ENCODE measurements at places on chromosomes 7 and 10.

GRCh38 chr10:21724687-21725367 lies 190.8 kb downstream of the MLLT10 start:
- DNase-seq, result peak; percentile 98

DNA sequence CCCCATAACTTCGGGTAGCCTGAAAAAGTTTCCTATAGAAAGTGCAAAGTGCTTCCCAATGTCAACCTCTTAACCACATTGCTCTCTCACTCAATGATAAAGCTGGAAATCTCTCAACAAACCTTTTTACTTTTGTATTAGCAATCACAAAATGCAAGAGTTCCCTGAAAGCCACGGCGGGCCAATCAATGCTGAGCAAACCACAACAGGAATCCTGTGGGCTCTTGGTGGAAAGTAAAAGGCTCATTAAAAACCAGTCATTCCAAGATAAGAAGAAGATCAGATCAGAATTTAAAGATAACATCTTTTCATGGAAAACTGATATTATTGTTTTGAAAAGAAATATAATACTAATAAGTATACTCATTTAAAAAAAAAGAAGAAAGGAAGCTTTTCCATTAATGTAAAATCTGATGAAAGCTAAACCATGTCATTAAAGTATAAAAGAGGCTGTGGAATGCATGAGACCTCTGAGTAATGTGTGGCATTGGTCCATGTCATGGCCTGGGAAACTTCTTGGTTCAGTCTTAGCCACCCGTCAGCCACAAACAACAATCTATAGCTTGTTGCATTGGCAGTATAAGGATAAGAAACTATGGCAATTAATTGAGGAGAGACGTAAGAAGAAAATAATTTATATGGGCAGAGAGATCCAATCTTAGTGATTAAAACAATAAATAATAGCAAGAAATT lies 1066.1 kb upstream of the SORCS1 start:
- no peak for DNase-seq

GRCh38 chr7:130396109-130396508 lies 15.8 kb downstream of the CPA1 start:
- DNase-seq, result no peak

- no peak for DNase-seq
Measured at GRCh38 chr10:67114945-67115344, 189.1 kb downstream of the LRRTM3 start.

GRCh38 chr10:22491931-22492615 lies 146.8 kb downstream of the SPAG6 start:
- DNase-seq, result no peak

- peak; percentile 46 for DNase-seq
Measured at GRCh38 chr7:101077303-101078086, 7.8 kb upstream of the TRIM56 start.

DNA sequence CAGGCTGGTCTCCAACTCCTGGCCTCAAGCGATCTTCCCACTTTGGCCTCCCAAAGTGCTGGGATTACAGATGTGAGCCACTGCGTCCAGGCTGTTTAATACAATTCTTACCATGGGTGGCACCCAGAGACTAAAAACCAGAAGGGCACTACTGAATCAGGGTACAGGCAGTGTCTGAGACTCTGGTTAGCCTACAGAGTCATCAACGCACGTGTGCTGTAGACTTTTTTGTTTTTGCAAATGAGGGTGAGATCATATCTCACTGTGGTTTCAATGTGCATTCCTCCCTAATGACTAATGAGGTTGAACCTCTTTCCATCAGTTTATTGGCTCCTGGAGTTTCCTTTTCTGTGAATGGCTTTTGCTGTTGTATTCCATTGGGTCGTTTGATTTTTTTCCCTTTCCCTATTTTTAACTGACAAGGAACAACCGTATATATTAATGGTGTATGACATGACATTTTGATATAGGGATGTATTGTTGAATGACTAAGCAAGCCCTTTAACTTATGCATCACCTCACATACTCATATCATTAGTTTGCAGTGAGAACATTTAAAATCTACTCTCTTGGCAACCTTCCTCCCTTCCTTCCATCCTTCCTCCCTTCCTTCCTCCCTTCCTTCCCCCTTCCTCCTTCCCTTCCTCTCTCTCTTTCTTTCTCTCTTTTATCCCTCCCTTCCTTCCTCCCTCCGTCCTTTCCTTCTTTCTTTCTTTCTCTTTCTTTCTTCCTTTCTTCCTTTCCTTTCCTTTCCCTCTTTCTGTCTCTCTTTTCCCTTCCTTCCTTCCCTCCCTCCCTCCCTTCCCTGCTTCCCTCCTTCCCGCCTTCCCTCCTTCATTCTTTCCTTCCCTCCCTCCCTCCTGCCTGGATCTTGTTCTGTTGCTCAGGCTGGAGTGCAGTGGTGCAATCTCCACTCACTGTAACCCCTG lies 9.3 kb upstream of the TMEM270 start:
- no peak for DNase-seq

GRCh38 chr10:121975295-121976086 lies 474 bp upstream of the NSMCE4A start:
- DNase-seq, result no peak
